ENCODE measurements at places on chromosomes 6 and 20.
A peak's percentile ranks its signal among the peaks of the same experiment; 100 is the strongest.

- no peak for DNase-seq
Measured at GRCh38 chr6:90905351-90905750, 318.5 kb upstream of the MAP3K7 start.

GRCh38 chr6:84424956-84425355, 197.5 kb upstream of the CEP162 start:
- DNase-seq = no peak

- no peak for DNase-seq
Measured at GRCh38 chr6:3571250-3571681, 114.4 kb upstream of the SLC22A23 start.

DNA sequence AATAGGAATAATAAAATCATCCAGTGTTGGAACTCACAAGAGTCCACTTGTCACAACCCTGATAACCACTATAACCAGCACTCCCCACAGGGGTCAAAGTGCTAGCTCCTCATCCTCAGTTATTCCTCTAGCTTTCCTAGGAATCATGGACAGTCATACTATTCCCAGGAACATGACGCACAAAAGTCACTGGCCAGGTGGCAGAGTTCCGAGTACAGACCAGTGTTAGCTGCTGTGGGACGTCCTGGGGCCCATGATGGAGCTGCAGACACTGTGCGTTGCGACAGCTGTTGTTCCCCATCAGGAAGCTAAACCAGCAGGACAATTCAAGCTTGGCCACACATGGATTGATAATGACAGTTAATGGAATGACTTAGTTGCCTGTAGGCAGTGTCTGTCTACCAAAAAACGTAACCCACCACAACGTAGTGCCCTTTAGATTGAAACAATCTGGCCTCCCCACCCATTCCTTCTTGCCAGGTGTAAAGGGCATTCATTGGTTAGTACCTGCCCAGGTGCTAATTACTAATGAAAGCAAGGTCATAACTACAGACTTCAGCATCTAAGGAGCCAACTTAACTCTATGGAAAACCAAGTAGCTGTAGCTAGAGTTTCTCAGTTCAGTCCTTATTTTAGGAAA, 17.4 kb downstream of the EZR start:
- no peak for DNase-seq

GRCh38 chr6:13709689-13710551, 1.7 kb downstream of the RANBP9 start:
- no peak for DNase-seq

DNA sequence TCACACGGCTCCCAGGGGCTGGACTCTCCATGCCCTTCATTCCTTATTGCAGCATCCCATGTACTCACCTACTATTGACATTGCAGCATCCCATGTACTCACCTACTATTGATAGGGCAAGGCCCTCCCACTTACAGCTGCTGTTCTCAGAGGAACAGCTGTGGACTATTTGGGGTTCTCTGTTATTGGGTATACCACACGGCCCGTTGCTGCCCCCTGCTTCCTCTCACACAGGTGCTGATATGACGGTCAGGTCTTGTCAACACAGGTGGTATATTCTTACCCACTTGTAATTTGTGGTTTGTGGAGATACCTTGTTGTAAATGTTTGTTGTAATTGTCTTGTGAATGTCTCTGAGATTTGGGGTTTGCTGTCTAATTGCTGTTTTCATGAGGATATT, 18.8 kb downstream of the ALDH5A1 start:
- no peak for DNase-seq

- no peak for DNase-seq
Measured at GRCh38 chr6:151765444-151765886, 42.0 kb upstream of the ESR1 start.

DNA sequence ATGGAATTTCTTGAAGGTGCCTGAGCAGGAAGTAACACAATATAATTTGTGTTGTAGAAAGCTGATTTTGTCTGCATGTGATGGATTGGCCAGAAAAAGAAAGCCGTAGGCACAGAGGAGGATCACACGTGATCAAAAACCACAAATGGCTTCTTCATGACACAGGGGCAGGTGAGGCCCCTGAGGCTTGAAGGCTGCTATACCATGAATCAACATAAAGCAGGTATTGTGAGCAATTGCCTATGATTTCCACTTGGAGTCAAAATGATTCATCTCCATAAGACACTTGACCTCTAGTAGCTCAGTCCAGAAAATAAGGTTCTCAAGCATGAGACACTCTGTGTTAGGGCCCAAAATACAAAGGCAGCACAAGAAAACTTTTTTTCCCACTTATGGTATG, 42.4 kb upstream of the EYA4 start:
- DNase-seq = no peak

GRCh38 chr20:59602546-59603080, 1.7 kb upstream of the PHACTR3 start:
- DNase-seq = peak; percentile 53

GRCh38 chr6:164379795-164380194, 929.6 kb downstream of the C6orf118 start:
- DNase-seq = no peak

DNA sequence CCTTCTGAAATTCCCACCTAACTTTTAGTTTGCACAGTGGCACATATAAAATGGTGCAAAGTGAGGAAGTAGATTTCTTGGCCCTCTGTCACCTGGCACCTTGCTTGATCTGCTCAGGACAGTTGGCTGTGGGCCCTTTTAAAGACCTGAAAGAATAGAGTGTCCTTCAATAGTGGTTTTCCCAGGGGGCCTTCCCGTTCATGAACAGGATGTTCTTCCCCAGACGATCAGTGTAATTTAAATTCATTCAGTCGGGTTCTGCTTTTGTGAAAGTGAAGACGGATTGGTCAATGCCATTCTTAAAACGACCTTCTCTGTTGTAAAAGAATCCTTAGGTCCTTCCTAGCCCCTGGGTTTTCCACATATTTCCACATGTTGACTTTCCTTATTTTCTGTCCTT, 178.5 kb downstream of the SASH1 start:
- no peak for DNase-seq

GRCh38 chr6:159929819-159930218, 39.0 kb downstream of the MAS1 start:
- no peak for DNase-seq

DNA sequence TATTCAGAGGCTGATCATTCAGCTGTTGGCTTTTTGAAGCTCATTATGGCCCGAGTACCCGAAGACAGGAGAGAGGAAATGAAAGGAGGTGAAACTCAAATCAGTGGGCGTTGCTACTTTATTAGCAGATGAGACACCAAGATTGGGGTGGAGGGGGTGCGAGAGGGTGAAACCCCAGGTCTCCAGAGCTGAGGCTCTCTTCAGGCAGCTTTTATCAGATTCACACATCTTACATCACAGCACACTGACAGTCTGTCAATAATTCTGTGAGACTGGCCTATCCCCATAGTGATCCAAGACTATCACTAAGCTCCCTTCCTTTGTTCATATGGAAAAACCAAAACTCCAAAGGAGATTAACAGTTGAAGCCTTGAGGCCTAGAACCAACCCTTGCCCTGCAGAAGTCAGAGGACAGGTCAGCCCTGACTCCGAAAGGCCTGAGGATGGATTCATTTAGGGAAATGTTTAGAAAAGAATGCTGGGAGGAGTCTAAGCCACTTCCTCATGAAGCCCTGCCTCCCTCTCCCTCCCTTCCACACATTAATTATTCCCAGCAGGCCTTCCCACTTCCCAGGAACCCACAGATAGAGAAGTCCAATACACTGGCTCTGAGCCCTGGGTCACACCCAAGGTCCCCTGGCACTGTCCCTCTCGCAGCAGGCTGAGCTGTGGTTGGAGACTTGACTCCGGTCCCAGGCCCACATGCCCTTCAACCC, 23.2 kb downstream of the TRERF1 start:
- no peak for DNase-seq

DNA sequence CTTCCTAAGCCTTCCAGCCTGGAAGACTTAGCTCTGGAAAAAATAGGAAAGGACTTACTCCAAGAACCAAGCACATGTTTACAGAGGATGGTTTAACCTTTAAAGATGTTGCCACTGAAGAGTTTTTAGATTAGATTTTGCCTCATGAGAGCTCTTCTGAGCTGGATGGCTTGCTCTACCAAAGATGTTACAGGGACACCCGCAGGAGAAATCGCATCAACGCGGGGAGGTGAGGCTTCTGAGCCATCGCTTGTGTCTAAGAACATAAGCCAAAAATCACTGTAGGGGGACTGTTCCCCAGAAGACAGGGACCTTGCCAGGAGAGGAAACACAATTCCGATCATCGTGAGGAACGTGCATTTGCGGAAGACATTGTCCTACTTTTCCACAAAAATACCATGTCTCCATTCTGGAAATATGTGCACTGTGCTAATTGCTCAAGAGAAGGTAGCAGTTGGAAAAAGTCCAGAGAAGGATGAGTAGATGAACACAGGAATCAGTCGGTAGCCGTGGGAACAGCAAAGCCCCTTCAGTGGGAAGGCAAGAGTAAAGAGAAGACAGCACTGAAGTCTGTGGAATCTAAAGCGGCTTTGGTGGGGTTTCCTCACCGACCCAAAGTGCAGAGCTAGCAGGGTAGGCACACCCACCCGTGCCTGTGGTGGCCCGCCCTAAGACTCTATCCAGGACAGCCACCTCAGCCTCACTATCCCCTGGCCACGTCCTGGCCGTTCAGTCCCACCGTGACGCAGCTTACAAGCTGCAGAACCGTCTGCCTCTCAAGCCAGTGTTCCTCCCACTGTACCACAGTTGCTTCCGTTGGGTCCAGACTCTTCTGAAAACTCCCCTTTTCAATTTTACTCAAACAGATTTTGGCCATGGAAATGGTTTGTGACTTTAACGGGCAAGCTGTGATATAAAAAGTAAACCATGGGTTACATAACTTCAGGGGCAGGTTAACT, 334.8 kb downstream of the NRN1 start:
- DNase-seq = no peak

GRCh38 chr20:33124994-33125393, 43.0 kb upstream of the BPIFA2 start:
- DNase-seq = no peak

DNA sequence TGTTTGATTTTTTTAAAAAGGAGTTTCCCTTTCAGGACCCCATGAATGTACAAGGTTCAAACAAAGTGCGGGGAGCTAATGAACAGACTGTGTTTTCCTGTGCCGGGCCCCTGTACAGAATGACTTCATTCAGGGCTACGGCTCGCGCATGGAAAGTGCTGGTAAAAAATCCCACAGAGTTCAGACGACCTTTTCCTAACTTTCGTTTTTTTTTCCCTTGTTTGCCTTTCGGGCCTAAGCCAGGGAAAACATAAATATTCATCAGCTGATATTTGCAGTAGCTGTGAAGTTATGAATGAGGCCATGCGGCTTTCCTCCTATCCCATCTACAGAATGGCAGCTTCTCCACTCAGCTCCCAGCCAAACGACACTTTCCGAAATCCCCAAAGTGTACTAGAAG, 74.0 kb downstream of the HAO1 start:
- no peak for DNase-seq

- DNase-seq = no peak
Measured at GRCh38 chr6:42316981-42317380, 99.3 kb upstream of the MRPS10 start.

- no peak for DNase-seq
Measured at GRCh38 chr6:127457456-127458064, 1.6 kb downstream of the KIAA0408 start.

DNA sequence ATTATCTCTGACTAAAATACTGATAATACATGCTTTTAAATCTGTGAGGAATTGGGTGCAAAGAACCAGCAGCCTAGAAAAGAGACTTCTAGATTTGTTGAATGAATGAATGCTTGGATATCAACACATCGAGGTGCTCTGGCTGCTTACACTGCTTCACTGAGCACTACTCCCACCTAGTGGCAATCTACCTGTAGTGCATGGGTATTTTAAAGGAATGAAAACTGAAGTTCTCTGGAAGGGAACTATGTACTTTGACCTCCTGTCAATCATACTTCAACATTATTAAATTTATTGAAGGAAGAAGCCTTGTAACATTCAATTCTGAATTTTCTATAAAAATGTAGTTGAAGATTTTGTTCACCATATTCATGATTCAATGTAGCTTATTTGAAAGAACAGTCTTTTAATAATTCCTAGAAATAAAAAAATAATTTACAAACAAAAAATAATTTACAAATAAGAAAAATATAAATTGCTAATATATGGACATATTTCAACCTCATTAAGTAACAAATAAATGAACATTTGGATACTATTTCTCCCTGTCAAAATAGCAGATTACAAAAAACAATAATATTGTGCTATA, 111.2 kb upstream of the MMS22L start:
- no peak for DNase-seq

DNA sequence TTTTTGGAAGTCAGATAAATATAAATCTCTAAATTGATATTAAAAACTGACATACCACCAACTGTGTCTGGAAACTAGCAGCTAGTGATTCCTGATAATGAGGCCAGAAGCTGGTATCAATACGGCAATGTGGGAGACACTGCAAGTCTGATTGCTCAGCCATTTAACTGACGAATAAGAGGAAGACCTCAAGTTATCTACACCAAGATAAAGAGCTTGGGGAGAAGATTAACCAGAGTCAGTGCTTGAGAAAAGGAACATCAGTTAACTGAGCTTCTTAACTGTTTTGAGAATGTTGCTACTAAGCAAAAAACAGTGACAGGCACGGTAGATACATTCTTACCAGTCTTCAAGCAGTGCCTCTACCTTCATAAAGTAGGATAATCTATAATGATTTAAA, 140.4 kb upstream of the TENT5A start:
- DNase-seq = no peak

- no peak for DNase-seq
Measured at GRCh38 chr6:154382740-154383139, 26.1 kb upstream of the IPCEF1 start.

- DNase-seq = no peak
Measured at GRCh38 chr6:1960486-1961142, 284.8 kb downstream of the GMDS start.

- no peak for DNase-seq
Measured at GRCh38 chr6:151063352-151063751, 176.4 kb upstream of the AKAP12 start.
